ENCODE measurements at places on chromosomes 5 and 9. TPM values are rescaled to one million over a fixed set of nuclear protein-coding genes. Genes with fewer than 3 reads are reported as not detected.

DNA sequence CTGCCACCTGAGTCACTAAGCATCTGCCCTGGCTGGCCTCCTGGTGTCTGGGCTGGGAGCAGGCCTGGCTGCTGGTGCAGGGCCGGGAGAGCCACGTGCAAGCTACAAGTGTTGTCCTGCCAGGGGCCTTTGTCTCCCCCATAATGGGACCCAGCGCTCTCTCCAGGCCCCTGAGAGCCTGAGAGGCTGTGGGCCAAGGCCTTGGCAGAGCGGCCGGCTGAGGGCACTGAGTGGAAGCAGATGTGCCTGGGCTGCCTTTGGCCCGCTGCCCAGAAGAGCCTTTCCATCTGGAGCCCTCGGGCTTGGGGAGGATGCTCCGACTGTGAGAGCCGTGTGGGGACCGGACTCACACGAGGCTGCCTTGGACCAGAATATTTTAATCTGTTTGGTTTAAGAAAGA is 185.5 kb downstream of the RGS3 start:
- DNase-seq, result peak; percentile 47

DNA sequence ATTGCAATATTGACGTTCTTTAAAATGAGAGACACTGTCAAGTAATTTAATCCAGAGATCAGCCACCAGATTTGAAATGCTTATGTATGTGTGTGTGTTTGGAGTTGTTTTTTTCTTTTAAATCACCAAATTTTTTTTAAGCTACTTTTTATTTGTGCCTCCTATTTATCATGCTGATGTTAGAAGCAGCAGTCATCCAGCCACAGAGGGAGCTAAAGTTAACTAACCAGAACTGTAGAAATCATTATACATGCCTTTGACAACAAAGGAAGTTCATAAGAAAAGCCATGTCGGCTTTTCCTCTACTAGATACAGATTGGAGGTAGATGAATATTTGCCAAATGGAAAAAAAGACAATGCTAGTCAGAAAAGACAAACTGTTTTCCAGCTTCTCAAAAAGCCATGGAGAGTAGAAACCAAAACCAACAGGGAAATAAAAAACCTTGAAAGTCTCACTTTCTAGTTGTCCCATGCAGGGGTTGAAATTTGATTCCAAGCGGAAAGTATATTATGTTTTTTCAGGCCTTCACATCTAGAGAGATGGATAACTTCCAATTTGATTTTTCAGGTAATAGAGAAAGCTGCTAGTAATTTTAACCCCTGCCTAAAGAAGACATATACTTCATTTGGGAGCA is 4.5 kb downstream of the PURA start:
- DNase-seq, result no peak

DNA sequence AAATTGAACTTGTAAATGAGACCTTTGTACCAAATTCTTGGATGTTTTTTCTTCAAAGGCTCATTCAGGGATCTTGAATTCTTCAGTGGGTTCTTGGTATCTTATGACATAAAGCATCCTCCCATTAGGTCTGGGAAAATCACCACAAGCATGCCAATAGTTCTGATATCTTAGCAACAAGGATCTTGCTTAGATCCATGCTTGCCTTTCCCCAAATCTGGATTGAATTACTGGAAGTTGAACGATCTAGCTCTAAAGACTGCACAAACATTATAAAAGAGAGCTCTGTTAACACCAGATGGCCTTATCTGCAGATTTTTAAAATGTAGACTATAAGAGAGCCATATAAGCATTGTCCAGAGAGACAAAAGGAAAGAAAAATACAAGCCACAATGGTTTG is 266.3 kb downstream of the RAB3C start:
- DNase-seq, result no peak

GRCh38 chr5:112707187-112708102 is 30.2 kb upstream of the APC start:
- DNase-seq, result peak; percentile 87

DNA sequence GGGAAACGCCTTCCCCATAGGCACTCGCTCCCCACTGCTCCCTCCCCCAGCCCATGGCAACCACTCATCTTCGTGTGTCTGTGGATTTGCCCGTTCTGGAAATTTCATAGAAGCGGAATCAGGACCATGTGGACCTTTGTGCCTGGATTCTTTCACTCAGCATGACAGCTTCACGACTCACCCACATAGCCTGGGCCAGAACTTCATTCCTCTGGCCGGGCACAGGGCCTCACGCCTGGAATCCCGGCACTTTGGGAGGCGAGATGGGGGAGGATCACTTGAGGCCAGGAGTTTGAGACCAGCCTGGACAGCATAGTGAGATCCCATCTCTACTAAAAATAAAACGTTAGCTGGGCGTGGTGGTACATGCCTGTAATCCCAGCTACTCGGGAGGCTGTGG is 12.1 kb upstream of the DIPK1B start:
- DNase-seq, result no peak

DNA sequence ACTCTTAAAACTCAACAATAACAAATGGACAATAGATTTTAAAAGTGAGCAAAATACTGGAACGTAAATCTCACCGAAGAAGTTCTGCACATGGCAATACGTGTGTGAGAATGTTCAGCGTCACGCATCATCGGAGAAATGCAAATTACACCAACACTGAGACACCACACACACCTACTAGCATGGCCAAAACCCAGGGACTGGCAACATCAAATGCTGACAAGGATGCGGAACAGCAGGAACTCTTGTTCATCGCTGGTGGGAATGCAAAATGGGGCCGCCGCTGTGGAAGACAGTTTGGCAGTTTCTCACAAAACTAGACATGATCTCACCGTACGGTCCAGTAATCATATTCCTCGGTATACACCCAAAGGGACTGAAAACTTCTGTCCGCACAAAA is 21.6 kb upstream of the CLPTM1L start:
- no peak for DNase-seq

GRCh38 chr5:33235824-33236223 is 204.9 kb upstream of the TARS1 start:
- no peak for DNase-seq

GRCh38 chr5:141529002-141529401 is 40.1 kb downstream of the PCDHGC5 start:
- no peak for DNase-seq

- DNase-seq, result no peak
These were observed 3.7 kb downstream of the IL3 start for GRCh38 chr5:132064140-132064539.

DNA sequence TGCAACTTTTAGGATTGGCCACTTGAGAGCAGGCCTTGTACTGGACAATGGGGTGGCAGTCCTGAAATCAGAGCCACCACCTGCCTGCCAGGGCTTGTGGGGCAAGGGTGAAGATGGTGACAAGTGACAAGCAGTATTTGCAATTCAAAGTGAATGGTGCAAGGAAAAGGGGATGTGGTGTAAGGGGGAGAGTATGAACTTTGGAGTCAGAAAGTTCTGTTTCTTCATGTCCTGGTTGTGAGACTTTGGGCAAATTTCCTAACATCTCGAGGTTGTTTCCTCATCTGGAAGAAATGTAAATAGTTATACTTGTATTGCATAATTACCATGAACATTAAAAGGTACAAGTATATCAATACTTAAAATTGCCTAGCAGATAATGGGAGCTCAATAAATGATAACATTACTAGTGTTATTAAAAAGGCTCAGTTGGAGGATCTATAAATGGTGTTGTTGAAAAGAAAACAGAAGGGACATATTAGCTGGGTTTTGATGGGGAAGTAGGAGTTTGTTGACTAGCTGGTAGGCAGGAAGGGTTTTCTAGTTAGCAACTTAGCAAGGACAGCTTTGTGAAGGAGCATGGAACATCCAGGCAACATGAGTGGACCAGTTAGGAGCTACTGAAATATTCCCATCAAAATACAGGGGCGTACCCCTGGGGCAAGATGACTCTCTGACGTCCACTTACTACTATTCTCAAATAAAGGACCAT is 21.3 kb upstream of the MEGF9 start:
- DNase-seq, result no peak

GRCh38 chr5:170522211-170523141 is 18.7 kb downstream of the KCNIP1 start:
- no peak for DNase-seq

GRCh38 chr9:102253099-102253498 is 514.7 kb upstream of the GRIN3A start:
- DNase-seq, result no peak

- no peak for DNase-seq
These were observed 21.7 kb downstream of the NIPAL4 start for GRCh38 chr5:157481666-157482065.

GRCh38 chr5:177482359-177482795 is 8.9 kb upstream of the DBN1 start:
- no peak for DNase-seq

DNA sequence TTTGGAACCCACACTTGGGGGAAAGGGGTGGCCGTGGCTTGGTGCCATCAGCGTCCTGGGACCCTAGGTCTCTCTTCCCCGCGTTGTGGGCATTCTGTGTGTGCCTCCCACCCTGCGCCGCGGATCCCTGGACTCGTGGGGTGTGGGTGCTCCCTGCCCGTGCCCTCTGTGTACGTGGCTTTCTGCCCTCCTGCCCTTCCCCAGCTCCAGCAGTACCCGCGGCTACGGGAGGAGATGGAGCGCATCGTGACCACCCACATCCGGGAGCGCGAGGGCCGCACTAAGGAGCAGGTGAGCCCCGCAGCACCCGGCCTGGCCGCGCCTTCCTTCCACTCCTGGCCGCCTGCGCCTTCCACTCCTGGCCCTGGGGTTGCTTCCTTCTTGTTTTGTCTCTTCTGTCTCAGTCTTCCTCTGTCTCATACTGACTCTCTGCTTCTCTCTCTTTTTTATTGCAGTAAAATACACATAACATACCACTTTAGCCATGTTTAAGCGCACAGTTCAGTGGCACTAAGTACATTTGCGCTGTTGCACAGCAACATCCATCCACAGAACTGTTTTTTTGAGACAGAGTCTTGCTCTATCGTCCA is 30.7 kb downstream of the DNM1 start:
- no peak for DNase-seq

DNA sequence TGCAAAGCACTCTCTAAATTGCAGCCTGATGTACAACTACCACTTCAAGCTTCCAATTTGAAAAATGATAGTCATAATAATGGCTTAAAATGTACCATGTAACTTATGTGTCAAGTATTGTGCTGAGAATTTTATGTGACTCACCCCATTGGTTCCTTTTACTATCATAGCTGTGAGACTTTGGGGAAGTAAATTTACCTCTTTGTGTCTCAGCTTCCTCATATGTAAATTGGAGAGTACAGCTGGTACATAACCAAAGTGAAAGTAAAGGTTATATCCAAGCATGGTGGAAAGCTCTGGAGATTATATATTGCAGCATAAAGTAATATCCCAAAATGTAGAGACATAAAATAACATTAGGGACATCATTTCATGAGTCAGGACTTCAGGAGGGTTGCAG is 2200.4 kb upstream of the C9orf72 start:
- no peak for DNase-seq

- DNase-seq, result no peak
These were observed 72.4 kb downstream of the NEK6 start for GRCh38 chr9:124330011-124330697.

DNA sequence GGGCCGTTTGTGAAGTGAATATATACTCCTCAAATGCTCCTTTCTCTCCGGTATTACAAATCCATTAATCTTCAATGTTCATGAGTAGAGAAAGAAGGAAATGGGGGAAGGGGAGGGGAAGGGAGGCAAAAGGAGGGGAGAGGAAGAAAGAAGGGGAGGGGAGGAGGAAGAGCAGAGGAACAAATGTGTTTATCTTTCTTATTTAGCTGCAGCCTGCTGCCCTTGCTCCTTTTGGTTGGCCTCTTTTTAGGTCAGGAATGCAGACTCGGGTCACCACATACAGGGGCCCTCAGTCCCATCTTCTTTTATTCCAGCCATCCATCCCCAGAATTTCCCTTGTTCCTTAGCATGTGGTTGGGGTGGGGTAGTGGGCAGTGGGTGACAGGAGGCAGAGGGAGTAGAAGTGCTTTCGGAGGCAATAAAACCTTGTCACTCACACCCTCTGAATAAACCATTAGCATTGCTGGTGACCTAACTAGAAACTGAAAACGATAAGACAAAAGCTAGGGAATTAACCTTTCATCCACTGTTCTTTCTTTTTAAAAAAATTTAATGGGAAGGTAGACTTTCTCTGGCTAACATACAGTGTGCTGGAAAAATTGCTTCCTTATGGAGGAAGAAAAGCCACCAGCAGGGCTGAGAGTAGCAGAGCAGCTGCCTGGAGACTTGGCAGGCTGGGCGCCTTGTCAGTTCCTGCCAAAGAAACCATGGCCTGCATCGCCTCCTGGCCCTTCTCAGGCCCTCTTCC is 16.8 kb upstream of the PRLR start:
- no peak for DNase-seq

- DNase-seq, result no peak
These were observed at the start of gene SLCO6A1 for GRCh38 chr5:102498271-102499034. TSS of gene SLCO6A1 (minus strand) at chr5:102499001. CDS start at chr5:102498844, 157 bp downstream.

- DNase-seq, result no peak
These were observed 50.9 kb downstream of the FANCC start for GRCh38 chr9:95266649-95267048.

GRCh38 chr9:14092344-14092743 is 221.6 kb downstream of the NFIB start:
- DNase-seq, result no peak

DNA sequence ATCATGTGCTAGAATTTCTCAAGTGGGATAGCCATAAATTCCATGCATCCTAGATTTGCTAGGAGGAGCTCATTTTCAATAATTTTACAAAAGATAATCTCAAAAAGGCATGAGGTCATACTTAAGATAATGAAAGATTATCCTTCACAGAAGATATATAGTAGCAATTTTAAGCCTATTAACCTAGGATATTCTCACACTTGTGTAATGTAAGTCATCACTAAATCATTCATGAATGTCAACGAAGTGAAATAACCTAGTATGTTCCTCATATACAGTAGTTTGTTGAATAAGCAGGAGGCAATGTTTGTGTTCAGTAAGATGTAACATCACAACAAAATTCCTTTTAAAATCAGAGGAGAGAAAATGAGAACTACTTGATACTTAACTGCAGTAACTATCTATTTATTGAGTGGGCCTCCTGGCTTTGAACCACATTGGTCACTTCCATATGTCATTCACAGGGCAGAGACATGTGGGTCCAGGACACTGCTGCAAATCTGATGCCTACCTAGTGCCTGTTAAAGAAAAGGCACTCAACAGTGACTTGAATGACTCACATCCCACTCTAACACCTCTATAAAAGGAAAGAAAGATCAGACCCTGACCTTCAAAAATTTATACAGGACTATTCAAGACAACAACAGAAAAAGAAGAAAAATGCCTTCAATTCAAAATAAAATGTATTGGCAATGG is 8.2 kb downstream of the LIFR start:
- DNase-seq, result no peak

The PCDHGA5 gene
- total RNA-seq, result 5.7 TPM

The TAF11L4 gene
- total RNA-seq, result not detected

The SCGB3A2 gene
- total RNA-seq, result not detected

The PDE6A gene
- total RNA-seq, result not detected

The ARL14EPL gene
- not detected for total RNA-seq

The ABO gene
- not detected for total RNA-seq

The FAM170A gene
- not detected for total RNA-seq

The KCNV2 gene
- total RNA-seq, result not detected

The CD180 gene
- total RNA-seq, result 0.41 TPM

The ZNF883 gene
- total RNA-seq, result 28.1 TPM

Measured in frontal cortex (tissue), 4 donors.